ENCODE measurements at places on chromosomes 16 and 17. TPM values are rescaled to one million over a fixed set of nuclear protein-coding genes. Genes with fewer than 3 reads are reported as not detected.
A peak's percentile ranks its signal among the peaks of the same experiment; 100 is the strongest.

- no peak for DNase-seq
Observed at GRCh38 chr16:89352091-89352681, 134.7 kb downstream of the ZNF778 start.

MYH1 gene
- 0.10 TPM for polyA plus RNA-seq

DNA sequence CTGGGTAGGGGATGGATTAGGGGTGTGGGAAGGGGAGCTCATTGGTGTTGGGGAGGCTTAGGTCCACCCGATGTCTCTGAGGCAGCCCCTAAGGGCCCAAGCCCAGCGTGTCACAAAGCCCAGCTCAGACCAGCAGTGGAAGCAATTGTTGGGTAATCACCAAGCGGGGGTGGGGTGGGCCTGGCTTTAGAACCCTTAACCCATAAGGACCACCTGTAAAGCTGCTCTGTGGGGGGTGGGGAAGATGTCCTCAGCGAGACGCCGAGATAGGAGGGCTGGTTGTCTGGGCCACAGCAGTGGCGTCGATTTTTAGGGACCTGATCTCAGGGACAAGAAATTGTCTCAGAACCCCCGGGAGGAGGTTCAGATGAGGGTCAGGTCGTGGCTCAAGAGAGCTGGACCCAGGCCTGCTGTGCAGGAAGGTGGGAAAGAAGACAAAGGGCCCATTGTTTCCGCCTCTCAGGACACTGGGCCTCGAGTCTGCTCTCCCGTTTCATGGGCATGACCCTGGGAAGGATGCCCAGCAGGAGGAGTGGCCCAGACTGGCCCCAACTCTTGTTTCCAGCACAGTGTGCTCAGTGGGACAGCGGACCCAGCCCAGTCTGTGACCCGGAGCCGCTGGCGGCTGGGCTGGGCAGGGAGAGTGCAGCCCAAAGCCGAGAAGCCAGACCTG lies 15.9 kb downstream of the ST6GALNAC2 start:
- DNase-seq = no peak

DNA sequence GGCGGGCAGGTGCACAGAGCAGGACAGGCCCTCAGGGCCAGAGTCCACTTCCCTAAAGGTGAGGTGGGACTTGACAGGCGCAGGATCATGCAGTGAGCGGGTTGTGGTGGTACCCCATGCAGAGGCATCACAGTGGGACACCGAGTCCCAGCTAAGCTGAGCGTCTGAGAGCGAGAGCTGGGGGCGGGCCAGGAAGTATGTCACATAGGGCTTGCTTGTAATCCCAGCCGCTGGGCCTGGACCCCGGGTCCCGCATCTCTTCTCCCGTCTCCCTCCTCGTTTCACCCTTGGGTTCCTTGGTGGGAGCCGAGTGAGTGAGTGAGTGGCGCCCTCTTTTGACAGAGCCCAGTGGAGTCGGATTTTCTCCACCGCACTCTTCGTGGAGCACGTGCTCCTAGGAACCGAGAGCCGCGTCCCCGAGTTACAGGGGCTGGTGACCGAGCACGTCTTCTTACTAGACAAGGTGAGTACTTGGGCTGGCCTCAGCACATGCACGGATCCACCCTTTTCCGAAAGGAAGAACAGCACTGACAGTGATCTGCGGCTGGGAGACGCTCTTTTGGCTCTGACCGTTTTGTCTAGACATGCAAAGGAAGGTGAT lies 50.8 kb upstream of the ENDOV start:
- DNase-seq = peak; percentile 8

COASY gene
- polyA plus RNA-seq = 50.1 TPM

- DNase-seq = no peak
Observed at GRCh38 chr17:871751-872519, 89.8 kb downstream of the MRM3 start.

- DNase-seq = no peak
Observed at GRCh38 chr16:79537584-79537983, 63.0 kb downstream of the MAF start.

DNAH17 gene
- 0.64 TPM for polyA plus RNA-seq

DNA sequence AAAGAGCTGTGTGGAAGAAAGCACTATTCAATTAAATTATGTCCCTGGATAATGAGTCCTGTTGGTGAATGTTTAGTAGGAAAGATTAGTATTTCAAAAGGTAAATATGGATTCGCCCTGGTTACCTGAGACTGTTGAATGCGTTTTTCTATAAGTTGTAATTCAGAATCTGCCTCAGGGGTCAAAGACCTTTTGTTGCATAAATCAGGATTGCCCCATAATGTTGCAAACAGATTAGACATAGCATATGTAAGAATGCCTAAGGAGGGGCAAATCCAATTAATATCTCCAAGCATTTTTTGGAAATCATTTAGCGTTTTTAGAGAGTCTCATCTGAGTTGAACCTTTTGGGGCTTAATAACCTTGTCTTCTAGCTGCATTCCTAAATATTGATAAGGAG lies 70.1 kb upstream of the ARL4D start:
- DNase-seq = no peak

CPPED1 gene
- polyA plus RNA-seq = 39.1 TPM

- DNase-seq = no peak
Observed at GRCh38 chr16:71732587-71732986, 8.1 kb upstream of the PHLPP2 start.

- DNase-seq = peak; percentile 81
Observed at GRCh38 chr16:84062734-84063640, 20.4 kb upstream of the SLC38A8 start.

LGALS3BP gene
- polyA plus RNA-seq = 8.6 TPM

- peak; percentile 20 for DNase-seq
Observed at GRCh38 chr16:62620275-62620674, 584.0 kb upstream of the CDH8 start.

CRYBA1 gene
- polyA plus RNA-seq = not detected

GRCh38 chr16:7137560-7138330 lies 194.9 kb upstream of the RBFOX1 start:
- peak; percentile 2 for DNase-seq

Data from GM23248 (cell line).